Purkinje cell (primary cell): ENCODE measurements at places on chromosomes 1 and 21. TPM values are rescaled to one million over a fixed set of nuclear protein-coding genes. Genes with fewer than 3 reads are reported as not detected.

Gene DMBX1
- polyA plus RNA-seq: not detected in 2 replicates

Gene TMEM82
- not detected in 2 replicates for polyA plus RNA-seq

Gene ZBTB8B
- polyA plus RNA-seq: 0.77 and 1.6 TPM in 2 replicates

Gene PTPN22
- 0.58 and 2.0 TPM in 2 replicates for polyA plus RNA-seq

Gene KCNJ9
- 12.2 and 16.6 TPM in 2 replicates for polyA plus RNA-seq

Gene KCNN3
- polyA plus RNA-seq: 1.2 and 1.4 TPM in 2 replicates

Gene PFDN2
- polyA plus RNA-seq: 92.1 and 97.1 TPM in 2 replicates

Gene C4BPB
- polyA plus RNA-seq: not detected in 2 replicates

Gene S100A14
- polyA plus RNA-seq: not detected in 2 replicates

Gene SERPINC1
- polyA plus RNA-seq: not detected in 2 replicates

Gene UBE2J2
- polyA plus RNA-seq: 0.87 and 3.4 TPM in 2 replicates

Gene TMEM125
- 0.27 TPM in 2 replicates for polyA plus RNA-seq

Gene INAVA
- polyA plus RNA-seq: 0.66 TPM in 1 of 2 replicates, not detected in the other

Gene RPE65
- polyA plus RNA-seq: not detected in 2 replicates

Gene CD2
- polyA plus RNA-seq: not detected in 2 replicates

Gene BLZF1
- polyA plus RNA-seq: 25.2 and 36.1 TPM in 2 replicates

Gene TCHH
- polyA plus RNA-seq: not detected in 2 replicates

Gene MAP10
- 1.2 and 1.5 TPM in 2 replicates for polyA plus RNA-seq

Gene GRIK1
- polyA plus RNA-seq: 206 and 263 TPM in 2 replicates

Gene TLCD4
- polyA plus RNA-seq: 6.2 and 7.4 TPM in 2 replicates

Gene OR6N1
- not detected in 2 replicates for polyA plus RNA-seq

Gene OR2T29
- not detected in 2 replicates for polyA plus RNA-seq

Gene SPRR2B
- polyA plus RNA-seq: not detected in 2 replicates

Gene ANKRD65
- polyA plus RNA-seq: 0.24 TPM in 1 of 2 replicates, not detected in the other

Gene WLS
- 28.3 and 32.5 TPM in 2 replicates for polyA plus RNA-seq

Gene SYCP1
- polyA plus RNA-seq: 8.1 and 19.9 TPM in 2 replicates
